Mesenteric fat pad (tissue), 1 donor: ENCODE measurements at places on chromosomes 7 and 10. TPM values are rescaled to one million over a fixed set of nuclear protein-coding genes. Genes with fewer than 3 reads are reported as not detected.

Gene GSDME
- total RNA-seq, result 12.9 TPM

Gene USP54
- total RNA-seq, result 16.0 TPM

Gene PCLO
- 2.2 TPM for total RNA-seq

Gene CCNY
- 73.9 TPM for total RNA-seq

Gene JAKMIP3
- 0.48 TPM for total RNA-seq

Gene PRTFDC1
- total RNA-seq, result 2.7 TPM

Gene H2AZ2
- total RNA-seq, result 92.3 TPM

Gene ZNF33A
- total RNA-seq, result 16.4 TPM

Gene MMD2
- total RNA-seq, result not detected

Gene SYT15B
- 1.2 TPM for total RNA-seq

Gene PILRA
- 14.5 TPM for total RNA-seq

Gene KLHL7
- 18.9 TPM for total RNA-seq

DNA sequence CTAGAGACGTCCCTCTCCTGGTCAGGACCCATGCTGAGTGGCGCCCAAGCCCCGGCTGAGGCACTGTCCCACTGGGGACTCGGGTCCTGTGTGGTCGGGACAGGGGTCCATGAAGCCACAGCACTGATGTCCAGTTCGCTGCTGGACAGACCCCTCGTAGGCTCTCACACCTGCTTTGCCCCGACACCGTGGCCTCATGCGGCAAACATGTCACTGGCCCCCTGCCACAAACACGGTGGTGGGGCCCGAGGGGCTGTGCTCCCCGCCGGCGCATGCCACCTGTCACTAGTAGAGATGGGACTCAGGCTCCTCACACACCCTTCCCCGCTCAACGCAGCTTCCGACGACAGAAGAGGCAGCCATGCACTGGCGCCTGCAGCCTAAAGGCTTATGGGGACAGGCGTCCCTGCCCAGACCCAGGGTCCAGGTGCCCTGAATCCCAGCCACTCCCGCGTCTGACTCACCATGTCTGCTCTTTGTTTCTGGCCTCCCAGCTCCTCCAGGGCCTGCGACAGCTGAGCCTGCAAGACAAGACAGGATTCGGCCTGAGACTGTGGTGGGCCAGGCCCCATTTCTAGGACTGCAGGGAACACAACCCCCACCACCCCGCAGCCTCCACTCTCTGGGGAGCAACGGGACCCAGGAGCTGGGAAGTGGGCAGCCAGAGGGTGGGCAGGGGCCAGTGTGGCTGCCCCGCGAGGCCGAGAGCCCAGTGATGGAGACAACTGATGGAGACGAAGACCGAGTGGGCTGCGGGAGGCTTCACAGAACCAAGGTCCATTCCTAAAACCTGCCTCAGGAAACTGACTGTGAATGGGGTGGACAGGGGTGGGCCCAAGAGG is 230.9 kb downstream of the MAD1L1 start:
- DNase-seq, result no peak

DNA sequence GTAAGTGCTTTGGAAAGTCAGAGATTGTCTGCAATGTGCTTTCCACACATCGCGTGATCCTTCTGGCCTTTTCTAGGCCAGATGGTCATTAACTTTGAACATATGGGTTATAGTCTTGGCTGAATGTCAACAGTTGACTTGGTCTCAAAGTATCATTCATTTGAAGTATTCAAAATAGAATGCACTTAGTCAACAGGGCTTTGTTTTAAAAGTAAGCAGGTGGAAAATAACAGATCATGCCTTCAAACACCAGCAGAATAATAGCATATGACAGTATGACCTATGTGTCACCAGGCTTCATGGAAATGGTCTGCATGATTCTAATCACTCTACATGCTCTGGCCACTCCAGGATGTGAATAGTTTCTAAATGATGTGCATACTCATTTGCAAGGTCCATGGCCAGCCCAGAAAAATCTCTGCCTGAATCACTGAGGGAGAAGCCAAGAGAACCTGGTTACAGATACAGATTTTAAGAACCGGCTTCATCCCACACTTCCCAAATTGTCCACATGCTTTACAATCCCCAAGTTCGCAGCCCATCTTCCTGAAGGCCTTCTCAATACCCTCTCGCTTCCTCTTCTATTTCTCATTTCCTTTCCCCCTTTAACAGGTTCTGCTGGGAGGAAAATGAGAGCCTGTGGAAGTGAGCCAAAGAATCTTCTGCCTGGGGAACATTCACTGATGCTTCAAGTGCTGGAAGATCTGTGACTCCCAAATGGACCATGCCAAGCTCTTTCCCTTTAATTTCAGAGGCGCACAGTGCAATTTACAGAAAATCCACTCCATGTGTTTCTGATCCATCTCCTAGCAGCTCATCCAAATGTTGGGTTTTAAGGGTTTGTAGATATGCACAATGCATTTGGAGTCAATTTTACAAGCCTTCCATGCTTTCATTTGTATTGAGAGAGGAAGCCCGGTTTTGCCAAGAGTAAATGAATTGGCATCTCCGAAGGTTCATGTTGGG is 122.8 kb upstream of the GDF10 start:
- DNase-seq, result no peak

DNA sequence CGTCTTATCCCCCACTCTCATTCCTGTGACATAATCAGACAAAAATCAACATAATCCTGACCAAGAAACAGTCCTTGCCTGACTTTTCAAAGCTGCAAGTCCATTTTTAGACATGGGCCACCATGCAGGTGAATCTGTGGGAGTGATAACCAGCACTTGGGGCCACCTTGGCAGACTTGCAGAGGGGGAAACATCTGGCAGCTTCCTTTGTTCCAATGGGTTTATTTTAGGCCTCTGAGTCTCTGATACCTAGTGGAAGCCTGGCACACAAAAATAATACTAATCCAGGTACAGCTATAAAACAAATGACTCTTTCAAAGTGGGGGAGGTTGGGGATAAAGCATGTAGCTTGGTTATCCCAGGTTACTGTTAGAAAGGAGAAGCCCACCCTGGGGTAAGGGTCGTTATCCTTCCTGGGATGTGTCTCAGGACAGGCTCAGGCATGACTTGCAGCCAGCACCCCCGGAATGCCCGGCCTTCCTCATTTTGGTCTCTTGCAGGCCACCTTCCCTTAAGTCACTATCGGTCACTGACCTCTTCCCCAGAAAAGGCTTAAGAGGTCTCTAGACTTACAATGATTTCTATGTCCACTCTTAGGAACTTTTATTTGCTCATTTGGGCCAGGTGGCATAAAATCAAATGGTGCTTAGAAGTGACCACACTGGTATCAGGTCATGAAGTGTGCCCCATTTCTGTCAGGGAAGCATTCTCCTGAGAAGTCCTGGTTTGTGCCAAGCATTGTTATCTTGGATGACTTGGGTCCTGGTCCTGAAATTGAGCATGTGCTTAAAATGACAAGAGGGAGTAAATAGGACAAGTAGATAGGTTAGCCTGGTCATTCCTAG is 37.6 kb downstream of the EEPD1 start:
- DNase-seq, result no peak

DNA sequence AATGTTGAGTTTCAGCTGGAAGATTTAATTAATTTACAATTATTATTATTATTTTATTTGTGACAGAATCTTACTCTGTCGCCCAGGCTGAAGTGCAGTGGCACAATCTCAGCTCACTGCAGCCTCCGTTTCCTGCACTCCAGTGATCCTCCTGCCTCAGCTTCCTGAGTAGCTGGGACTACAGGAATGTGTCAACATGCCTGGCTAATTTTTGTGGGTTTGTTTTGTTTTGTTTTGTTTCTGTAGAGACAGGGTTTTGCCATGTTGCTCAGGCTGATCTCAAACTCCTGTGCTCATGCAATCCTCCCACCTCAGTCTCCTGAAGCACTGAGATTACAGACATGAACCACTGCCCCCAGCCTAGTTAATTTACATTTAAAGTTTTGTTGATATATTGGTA is 93.8 kb upstream of the MEOX2 start:
- no peak for DNase-seq

- peak; percentile 67 for DNase-seq
These were observed 81.5 kb downstream of the ITIH5 start for GRCh38 chr10:7585228-7585627.

DNA sequence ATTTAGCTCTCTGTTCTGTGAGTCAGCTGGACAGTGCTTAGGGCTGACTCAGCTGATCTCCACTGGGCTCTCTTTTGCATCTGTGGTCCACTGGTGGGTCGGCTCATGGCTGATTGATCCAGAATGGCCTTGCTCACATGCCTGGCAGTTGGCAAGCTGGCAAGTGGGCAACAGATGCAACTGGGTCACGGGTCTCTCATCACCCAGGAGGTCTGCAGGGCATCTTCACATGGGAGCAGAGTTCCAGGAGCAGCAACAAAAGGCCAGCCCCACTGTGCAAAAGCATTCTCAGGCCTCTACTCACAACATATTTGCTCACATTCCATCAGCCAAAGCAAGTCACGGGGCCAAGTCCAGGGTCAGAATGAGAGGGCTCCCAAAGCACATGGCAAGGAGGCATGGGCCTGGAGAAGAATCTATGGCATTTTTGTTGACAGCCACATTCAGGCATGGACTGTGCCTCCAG is 98.8 kb downstream of the OAT start:
- peak; percentile 64 for DNase-seq

DNA sequence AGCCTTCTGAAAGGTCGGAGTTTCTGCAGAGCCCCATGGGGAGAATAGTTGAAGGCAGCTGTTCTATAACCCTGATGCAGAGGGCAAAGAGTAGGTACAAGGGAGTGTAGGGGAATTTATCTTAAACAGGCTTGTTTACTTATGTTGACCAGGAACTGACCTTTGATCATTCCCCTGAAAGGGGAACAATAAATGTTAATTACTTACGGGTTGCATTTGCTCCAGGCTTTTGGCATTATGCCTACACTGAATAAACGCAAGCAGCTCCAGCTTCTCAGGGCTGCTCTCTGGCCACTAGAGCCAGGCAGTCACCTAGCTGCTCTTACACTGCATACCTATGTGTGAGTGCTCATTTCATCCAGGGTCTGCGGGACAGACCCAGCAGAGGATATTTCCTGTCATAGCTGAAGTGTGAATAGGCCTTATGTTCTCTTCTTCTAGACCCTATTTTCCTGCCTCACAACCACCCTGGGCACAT is 26.9 kb upstream of the ABCA13 start:
- no peak for DNase-seq

GRCh38 chr7:132279718-132280117 is 296.6 kb downstream of the PLXNA4 start:
- no peak for DNase-seq

DNA sequence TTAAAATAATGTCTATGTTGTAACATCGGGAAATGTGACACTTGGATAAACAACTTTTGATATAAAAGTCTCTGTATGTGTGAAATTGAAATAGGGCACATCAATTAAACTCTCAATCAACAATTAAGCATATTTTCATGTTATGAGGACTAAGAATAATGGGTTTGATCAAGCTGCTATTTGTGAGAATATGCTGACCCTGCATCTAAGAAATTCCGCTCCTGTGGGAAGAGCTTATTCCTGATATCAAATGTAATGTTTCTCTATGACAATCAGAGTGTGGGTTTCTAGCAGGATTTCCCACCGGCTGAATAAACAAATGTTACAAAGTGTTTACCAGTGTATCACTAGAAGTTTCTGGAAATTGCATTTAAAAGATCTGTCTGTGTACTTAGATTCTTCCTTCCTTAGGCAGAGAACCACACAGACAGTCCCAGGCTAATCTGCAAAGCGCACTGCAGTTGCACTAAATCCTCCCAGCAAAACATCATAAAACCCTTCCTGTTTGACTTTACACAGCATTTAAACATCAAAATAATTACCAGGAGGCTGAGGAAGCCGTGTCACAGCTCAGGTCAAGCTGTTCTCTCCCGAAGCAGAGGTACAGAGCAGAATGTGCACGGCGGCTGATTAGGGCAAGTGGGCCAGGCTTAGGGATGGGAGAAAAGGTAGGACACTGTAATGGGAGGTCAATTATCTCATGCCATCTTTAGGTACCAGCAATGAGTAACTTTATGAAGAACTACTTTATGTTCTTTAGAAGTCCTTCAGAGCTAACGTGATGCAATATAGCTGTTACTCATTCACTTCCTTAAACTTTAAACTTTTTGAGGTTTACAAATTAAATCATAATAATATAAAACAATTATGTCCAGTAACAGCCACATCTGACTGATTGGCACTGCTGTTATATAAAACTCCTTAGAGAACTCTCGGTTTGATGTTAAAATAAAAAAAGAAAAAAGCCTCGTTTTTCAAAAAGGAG is 109.1 kb upstream of the CTTNBP2 start:
- no peak for DNase-seq

- no peak for DNase-seq
These were observed 139.4 kb downstream of the CCDC71L start for GRCh38 chr7:106521541-106521940.

DNA sequence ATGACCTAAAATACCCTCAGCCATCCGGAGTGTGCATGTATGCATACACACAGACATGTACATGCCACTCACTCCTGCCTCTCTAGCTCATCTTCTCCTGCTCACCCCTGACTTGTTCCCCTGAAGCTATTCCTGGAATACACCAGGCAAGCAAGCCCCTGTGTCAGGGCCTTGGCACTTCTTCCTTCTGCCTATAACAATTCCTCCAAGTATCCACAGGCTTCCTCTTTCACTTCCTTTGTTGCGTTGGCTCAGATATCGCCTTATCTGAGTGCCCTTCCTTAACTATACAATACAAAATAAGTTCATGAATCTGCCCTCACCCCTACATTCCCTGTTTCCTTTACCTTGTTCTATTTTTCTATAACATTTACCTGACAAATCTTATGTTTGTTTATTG is 88.8 kb downstream of the NOD1 start:
- no peak for DNase-seq

DNA sequence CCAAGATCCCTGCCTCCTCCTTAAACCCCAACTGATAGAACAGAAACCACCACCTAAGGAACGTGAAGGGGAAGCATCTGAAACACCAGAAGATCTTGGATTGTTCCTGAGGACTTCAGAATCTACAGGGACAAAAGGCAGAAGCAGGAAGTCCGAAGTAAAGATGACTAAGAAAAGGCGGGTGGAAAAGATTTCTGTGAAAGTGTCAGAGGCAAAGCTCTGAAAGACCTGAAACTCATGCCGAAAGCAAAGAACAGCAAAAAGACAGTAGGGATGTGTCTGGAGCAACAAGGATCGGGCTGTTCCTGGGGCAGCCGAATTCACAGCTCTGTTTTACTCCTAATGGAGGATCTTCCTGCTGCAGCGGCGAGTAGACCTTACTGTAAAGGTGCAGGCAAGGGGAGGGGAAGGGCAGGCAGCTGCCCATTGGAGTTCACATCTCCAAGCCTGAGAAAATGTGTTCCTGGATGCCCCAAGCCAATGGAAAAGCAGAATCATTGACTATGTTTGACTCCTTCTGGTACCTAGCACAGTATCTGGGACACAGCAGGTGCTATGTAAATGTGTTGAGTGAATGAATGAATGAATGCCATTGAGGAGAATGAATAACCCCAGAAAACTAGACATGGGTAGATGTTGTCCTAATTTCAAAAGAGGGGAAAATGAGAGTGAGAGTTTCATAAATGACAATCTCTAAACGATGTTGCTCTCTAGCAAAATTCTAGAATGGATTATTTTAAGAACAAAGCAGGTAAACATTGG is 40.4 kb downstream of the PDIA4 start:
- no peak for DNase-seq
